Tibial artery (tissue), 4 donors: ENCODE measurements at places on chromosomes 4 and X.

DNA sequence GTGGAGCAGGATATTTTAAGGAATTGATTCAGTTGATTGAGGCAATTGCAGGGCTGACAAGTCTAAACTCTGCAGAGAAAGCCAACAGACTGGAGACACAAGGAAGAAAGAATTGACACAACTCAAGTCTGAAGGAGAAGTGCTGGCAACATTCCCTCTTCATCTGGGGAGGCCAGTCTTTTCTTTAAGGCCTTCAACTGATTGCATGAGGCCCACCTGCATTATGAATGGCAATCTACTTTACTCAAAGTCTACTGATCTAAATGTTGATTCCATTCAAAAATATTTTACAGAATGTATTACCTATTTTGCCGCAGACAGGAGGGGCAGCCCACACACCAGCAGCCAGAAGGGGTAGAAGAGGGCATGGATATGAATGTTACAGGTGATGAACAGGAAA lies 425.2 kb downstream of the PCDH10 start:
- DNase-seq: no peak

GRCh38 chr4:99529228-99529627 lies 18.4 kb downstream of the C4orf17 start:
- DNase-seq: no peak

GRCh38 chr4:123577225-123577906 lies 180.8 kb downstream of the SPRY1 start:
- no peak for DNase-seq

DNA sequence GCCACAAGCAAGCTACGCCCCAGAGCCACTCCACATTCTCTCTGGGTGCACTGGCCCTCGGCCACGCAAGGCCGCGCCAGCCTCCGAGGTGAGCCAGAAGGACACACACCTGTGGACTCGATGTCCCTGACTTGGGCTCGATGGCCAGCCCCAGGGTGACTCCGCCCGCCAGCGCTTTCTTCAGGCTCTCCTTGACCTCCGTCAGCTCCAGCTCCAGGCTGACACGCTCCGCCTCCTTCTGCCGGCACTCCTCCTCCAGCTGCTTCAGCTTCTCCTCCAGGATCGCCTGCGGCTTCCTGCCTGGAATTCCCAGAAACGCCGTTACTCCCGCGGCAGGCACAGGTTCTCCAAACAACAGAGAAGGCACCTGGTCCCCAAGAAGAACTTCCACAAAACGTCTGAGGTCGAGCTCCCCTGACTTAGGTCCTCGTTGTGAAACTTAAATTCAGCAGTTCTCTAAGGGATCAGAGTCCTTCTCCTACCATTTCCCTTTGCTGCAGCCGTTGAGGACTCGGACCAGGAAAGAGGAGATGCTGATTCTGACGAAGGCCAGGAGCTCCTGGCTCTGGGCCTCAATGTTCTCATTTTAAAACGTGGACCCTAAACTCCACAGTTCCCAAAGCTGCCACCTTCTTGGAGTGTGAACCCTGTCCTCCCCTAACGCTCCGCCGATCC lies 166.8 kb downstream of the AFAP1 start:
- DNase-seq: peak; percentile 35

DNA sequence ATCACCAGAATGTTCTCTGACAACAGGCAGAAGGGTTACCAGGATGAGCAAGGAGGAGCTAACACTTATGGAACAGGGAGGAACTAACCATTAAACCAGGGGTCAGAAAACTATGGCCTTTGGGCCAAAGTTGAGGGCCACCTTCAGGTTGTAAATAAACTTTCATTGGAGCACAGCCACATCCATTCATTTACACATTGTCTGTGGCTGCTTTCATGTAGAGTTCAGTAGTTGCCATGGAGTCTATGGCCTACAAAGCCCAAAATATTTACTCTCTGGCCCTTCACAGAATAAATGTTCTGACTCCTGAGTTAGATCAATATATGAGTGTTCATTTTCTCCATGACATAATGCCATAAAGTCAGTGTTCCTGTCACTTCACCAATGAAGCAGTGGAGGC lies 13.2 kb upstream of the HCCS start:
- no peak for DNase-seq

DNA sequence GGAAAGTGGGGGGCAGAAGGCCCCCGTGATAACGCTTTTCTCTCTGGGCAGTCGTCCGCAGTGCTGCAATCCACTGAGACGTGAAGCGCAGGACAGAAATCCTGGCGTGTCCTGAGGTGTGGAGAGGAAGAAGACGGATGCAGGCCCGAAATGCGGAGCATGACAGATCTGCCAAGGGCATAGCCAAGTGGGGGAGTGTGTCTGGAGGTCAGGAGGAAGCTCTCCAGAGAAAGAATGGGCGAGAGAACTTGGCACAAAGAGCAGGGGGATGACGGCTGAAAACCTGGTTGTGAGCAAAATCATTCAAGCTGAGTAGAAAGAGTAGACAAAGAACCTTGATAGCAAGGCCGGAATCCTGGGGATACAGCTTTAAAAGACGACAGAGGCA lies 23.7 kb upstream of the HELT start:
- DNase-seq: no peak

DNA sequence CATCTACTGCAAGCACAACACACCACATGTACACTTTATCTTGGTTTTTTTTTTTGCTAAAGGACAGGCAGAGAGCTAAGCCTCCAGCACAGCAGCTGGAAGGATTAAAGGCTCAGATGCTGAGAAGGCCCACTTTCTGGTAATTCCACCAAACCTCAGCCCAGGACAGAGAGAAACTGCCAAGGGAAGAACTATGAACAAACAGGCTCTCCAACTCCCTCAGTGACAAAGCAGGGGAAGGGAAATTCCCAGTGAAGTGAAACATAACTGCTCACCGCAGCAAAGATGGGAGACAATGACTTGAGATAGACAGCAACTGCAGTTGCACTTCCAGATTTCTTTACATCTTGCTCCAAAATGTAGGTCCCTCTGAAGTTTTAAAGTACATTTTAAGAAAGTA lies 4.8 kb downstream of the PROM1 start:
- no peak for DNase-seq

- DNase-seq: no peak
These were observed 141.0 kb downstream of the TSPAN5 start for GRCh38 chr4:98517218-98518021.

DNA sequence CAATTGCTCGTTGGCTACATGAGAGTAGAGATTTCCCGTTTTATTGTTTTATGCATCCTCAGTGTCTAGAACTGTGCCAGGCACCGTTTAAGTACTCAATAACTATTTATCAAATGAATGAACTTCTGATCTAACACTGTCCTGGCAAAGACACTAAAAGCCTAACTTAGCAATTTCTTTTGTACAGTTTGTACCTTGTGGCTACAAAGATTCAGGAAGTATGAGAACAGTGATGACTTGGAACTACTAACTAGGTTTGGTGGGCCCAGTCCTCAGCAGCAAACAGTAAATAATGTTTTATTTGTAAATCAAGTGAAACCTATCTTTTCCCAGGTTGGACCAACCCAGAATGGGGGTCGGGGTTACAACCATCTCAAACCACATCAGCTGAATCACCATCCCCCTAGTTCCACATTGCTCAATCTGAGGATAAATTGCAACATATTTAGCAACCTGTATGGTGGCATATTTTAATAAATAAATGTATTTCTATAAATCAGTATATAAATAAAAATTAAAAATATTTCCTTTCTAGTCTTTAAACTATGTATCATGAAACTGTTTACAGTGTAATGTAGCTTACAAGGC lies 12.3 kb upstream of the SCRG1 start:
- DNase-seq: no peak

DNA sequence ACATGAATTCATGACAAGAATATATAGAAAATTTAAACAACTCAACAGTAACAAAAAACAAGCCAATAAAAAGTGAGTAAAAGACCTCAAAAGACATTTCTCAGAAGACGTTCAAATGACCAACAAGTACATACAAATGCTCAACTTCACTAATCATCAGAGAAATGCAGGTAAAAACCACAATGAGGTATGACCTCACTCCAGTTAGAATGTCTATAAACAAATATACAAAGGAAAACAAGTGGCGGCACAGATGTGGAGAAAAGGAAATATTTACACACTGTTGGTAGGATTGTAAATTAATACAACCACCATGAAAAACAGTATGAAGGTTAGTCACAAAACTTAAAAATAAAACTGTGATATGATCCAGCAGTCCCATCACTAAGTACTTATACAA lies 1033.1 kb downstream of the RAPGEF2 start:
- DNase-seq: no peak

DNA sequence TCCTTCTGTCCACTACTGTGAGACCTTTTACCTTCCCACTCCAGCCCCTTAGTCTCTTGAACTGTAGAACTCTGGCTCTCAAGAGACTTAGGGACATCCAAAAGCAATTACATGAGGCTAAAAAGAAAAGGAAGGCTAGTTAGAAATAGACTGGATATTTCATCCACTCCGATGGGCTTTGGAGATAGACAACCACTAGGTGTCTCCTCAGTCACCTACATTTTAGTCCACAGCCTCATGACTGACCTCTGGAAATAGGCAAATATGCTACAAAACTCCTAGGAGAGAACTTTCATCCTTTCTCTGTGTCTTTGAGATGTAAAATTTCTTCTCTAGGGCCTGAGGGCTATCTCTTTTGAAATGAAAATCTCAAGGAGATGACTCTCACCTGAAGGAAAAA lies 45.1 kb upstream of the LAMP2 start:
- no peak for DNase-seq
